ENCODE measurements at places on chromosomes 3 and 15.

DNA sequence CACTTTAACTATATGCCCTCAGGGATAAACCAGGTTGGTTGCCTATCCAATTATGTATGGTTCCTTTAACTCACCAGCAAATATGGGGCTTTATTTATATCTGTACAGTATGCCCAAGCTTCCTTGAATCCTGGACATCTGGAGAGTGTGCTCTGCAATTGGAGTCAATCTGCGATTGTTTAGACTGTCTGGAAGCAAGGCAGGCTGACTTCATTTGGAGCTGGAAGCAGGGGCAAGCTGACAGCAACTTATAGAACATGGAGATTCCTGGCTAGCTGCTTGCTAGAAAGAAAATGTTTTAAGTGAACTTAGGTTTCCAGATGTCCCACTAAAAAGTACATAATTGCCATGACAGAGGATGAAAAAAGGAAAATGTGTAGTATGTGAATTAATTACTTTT is 63.7 kb upstream of the TPRG1 start:
- no peak for DNase-seq

DNA sequence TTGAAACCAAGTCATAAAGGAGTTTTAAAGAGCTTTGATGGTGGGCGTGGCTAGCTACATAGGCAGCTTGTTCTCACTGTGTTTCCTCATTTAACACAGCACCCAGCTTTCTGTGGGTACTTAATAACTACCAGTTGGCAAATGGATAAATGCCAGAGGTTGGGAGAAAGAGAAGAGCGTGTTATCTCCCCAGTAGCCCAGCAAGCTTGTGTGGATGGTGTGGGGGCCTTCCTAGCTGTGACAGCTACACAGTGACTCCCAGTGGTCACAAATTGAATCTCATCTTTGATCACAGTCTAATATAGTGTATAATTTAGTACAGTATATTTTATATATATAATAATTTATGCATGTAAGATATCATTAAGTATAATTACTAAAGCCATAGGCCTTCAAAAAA is 984.1 kb downstream of the EPHA3 start:
- peak; percentile 76 for DNase-seq

GRCh38 chr15:51054535-51054934 is 40.2 kb downstream of the TNFAIP8L3 start:
- no peak for DNase-seq

DNA sequence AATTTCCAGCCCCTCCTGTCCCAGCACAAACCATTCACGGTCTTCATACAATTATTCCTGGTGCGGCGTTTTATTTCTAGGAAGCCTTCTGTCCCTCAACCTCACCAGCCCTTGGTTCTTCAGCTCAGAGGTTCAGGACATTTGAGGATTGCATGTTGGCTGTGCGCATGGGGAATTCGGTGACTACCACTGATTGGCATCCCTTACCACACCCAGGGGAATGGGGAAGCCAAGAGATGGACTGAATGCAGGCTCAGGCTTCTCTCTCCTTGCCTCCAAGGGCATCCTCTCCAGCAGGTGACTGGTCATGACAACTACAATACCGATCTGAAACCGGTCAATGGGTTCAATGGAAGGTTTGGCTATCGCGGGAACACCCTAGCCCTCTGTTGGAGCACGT is 153.8 kb downstream of the MTHFS start:
- DNase-seq: no peak

DNA sequence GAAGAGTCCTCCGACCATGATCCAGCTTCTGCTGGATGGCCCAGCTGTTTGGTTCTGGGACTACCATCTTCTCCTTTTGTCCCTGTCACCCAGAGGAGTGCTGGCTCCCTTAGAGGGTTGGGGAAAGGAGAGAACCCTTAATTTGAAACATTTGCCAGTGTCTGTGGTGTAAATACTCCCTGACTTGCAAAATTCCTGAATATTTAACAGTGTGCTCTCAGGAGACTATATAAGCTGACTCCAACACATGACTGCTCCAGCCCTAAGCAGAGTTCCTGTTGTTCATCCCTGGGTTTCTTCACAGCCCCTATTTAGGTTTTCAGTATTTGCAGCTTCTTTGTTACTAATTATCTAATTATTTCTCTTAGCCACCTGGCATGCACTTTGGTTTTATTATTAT is 133.1 kb downstream of the CPNE4 start:
- no peak for DNase-seq

- no peak for DNase-seq
Observed at GRCh38 chr15:95653361-95653805, 677.1 kb upstream of the NR2F2 start.
